Activated CD8-positive, alpha-beta T cell treated with anti-CD3 and anti-CD28 coated beads for 36 hours (primary cell): ENCODE measurements at places on chromosomes 2 and 18.

DNA sequence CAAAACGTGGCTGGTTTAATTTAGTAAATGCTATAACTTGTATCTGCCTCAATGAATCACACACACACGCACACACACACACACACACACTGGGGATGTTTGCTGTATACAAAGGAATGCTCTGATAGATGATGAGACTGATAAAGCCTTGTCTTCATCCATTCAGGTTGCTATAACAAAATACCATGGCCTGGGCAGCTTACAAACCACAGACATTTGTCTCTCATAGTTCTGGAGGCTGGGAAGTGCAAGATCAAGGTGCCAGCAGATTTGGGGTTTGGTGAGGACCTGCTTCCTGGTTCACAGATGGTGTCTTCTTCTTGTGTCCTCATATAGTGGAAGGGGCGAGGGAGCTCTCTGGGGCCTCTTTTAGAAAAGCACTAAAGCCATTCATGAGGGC is 149.5 kb upstream of the HDAC4 start:
- H3K27me3 ChIP-seq = peaks cover 14% of the 10 kb centered on the region
- no peaks in the 10 kb centered on the region for H3K36me3 ChIP-seq
- no peak for DNase-seq
- H3K27ac ChIP-seq = no peak overlapping the region

- no peak overlapping the region for H3K4me3 ChIP-seq
- no peaks in the 10 kb centered on the region for H3K36me3 ChIP-seq
- no peaks in the 10 kb centered on the region for H3K4me1 ChIP-seq
Measured at GRCh38 chr2:71778936-71779773, 325.8 kb downstream of the DYSF start.

DNA sequence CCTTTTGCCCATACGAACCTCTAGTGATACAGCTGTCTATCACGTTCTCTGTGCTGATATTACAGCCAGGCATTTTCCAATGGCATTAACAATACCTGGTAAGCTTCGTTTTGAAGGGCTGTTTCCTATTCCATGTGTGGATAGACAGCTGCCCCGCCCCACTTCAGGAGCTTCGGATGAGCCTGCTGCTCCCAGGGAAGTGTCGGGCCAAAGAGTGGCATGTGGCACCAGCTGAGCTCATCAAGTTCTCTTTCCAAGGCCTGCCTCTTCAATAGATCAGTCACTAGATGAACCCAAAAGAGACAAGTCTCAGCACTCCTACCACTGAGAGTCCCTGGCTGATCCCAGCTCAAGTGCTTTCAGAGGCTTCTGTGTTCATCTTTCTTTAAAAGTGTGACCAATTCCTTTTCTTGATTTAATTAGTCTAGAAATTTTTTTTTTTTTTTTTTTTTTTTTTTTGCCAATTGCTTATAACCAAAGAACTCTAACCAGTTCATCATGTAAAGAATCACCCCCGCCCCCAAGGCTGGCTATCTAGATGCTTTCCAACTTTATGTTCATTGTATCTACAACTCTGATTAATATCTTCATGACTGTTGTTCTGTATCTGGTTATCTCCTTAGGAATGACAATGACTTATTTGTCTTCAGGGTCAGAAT is 46.6 kb downstream of the HDAC4 start:
- peaks cover 2% of the 10 kb centered on the region for H3K4me1 ChIP-seq
- H3K36me3 ChIP-seq = peaks cover 25% of the 10 kb centered on the region
- no peaks in the 10 kb centered on the region for H3K27me3 ChIP-seq
- no peak for DNase-seq
- H3K4me3 ChIP-seq = no peak overlapping the region

DNA sequence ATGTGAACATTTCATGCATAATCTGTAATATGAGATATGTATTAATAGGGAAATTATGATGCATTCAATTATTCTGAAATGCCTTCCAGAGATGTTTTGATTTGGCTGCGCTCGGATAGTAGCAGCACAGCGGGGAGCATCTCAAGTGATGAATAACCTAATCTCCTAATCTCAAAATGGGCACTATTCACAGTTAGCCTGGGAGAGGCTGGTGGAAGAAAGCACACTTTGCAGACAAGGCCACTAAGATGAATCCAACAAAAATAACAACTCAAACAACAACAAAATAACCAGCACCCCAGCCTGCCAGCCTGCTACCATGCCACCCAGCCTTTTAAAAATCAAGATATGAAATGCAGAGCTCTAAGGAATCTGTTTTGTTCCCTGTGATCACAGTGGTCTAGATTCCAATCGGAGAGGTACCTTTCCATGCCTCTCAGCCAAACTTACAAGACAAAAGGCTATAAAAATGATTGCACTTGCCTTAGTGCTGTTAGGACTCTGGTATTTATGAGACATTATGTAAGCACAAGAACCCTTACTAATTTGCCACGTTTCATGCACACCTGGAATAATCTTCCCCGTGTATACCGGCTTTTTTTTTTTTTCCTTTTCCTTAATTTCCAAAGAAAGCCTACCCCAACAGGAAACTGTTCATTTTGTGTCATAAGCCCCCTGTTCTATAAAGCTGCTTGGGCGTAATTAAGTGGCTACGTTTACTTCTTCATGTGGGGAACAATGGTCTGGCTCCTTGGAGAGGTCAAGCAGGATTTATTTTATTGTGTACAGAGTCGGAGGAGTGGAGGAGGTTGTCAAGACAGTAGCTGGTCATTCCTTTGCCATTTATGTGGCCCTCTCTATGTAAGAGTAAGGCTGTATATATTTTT is 526.9 kb upstream of the FANCL start:
- H3K4me1 ChIP-seq = peaks cover 5% of the 10 kb centered on the region
- peaks cover 4% of the 10 kb centered on the region for H3K27me3 ChIP-seq
- no peak overlapping the region for H3K4me3 ChIP-seq
- no peak overlapping the region for H3K27ac ChIP-seq
